ENCODE measurements at places on chromosomes 1 and 21.

GRCh38 chr1:178266619-178267066 lies 172.7 kb downstream of the RASAL2 start:
- no peak for DNase-seq

- peak; percentile 40 for DNase-seq
Measured at GRCh38 chr1:174118751-174119150, 40.6 kb upstream of the RABGAP1L start.

- DNase-seq = peak; percentile 98
Measured at GRCh38 chr1:207828485-207829158, 76.8 kb downstream of the CD46 start.

DNA sequence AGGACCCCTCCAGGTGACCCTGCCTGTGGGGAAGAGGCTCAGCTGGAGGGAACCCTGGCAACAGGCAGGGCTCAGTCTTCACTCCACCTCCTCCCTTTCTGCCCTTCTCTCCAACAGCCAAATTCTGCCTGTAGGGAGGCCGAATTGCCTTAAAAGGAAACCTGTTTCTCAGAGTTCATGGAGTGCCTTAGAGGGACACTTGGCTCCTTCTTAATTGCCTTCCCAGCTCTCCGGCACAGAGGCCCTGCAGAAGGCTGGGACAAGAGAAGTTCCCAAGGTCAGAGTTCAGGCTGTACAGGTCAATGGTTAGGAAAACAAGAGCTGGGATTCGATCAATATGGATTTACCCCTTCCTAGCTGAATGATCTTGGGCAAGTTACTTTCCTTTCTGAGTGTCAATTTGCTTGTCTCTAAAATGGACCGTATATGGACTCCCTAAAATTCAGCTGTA lies 6.2 kb downstream of the CSRP1 start:
- peak; percentile 73 for DNase-seq

GRCh38 chr1:228004331-228004855 lies 2.4 kb upstream of the WNT3A start:
- DNase-seq = no peak

GRCh38 chr21:31335957-31336738 lies 7.9 kb downstream of the TIAM1 start:
- DNase-seq = peak; percentile 60

All from pons (tissue), 1 donor.